GM13977 (cell line): ENCODE measurements at places on chromosomes 4 and X.

- DNase-seq, result peak; percentile 18
Measured at GRCh38 chr4:128917781-128918180, 108.3 kb downstream of the JADE1 start.

DNA sequence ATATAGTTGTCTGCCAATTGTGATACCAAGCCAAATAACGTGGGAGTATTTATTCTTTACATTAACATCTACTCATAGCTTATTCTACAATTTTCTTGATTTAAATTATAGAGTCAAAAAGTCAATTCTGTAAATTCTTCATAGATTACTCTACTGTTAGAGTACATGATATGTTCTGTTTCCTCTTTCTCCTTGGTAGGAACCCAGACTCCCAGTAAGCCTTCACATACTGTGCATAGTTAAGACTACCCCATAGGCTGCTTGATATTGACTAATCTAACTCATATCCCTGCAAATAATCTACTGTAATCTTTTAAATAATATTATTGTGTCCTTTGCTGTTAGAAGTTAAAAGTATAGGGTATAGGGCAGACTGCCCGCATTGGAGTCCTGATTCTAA lies 35.4 kb downstream of the BANK1 start:
- DNase-seq, result no peak

DNA sequence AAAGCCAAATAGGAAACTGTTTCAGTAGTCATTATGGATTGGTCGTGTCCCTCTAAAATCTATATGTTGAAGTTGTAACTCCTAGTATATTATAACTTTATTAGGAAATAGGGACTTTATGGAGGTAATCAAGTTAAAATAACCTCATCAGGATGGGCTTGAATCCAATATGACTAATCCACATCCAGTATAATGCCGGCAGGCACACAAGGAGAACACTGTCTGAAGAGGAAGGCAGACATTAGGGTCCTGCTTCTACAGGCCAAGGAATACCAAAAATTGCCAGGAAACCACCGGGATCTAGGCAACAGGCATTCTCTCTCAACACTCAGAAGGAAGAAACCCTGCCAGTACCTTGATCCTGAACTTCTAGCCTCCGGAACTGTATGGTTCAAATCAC lies 130.3 kb downstream of the ATP10D start:
- no peak for DNase-seq

DNA sequence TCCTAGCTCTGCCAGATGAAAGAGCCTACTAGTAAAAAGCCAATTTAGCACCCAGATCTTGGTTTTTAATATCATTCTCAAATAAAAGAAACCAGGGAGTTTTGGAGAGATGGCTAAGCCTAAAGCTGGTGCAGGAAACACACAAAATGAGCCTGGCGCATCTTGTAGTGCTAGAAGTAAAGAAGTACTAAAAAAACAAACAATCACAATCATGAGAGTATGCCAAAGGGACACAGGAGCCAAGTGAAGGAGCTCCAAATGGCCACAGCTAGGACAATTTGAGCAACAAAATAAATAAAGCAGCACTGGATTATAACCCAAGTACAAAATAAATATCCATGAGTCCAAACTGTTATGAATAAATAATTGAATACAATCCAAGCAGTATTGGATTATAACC lies 37.8 kb upstream of the HCCS start:
- no peak for DNase-seq

GRCh38 chr4:21012851-21013331 lies 312.6 kb downstream of the PACRGL start:
- no peak for DNase-seq
